ENCODE measurements at places on chromosomes 12 and 14.
A peak's percentile ranks its signal among the peaks of the same experiment; 100 is the strongest.

DNA sequence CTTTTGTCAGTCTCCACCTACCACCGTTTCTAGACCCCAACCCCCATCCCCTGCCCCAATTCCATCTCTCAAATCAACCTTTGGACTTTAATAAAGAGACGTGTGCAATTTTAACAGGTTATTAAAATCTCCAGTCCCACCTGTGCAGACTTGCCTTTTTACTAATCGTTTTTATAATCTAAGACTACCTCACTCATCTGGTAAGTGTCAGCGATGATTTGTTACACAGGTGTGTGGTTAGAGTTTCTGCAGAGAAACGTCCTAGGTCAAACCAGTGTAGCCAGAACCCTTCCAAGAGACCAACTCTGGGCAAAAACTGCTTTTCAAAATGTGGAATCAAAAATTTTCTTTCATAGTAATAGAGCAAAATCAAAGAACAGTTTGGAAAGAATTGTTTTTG, 60.4 kb upstream of the PELI2 start:
- no peak for DNase-seq

DNA sequence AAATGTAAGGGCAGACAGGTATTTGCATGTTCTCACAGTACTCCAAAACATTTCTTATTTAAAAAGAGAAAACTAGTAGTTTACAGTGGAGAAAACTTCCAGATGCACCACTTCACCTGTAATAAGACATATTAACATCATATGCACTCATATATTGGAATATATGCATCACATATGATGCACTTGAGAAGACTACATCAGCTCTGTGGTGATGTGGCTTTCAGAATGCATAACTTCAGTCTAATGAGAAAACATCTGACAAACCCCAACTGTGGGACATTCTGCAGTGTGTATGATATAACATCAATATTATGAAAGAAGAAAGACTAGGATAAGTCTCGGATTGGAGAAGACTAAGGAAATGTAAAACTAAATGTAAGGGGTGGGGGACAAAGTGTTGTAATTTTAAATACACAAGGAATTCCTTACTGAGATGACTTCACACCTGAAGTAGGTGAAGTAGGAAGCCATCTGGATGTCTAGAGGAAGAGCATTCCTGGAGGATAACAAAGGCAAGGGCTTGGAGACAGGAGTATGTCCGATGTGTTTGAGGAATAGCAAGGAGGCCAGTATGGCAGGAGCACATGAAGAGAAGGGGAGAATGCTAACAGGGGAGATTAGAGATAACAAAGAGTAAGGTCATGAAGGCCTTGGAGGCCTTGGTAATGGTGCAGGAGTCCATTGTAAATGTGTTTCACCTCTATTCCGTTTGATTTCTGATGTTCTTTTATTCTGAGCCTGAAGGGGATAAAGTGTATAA, 49.0 kb downstream of the CNOT2 start:
- no peak for DNase-seq

GRCh38 chr14:103524002-103524935, 1.6 kb upstream of the CKB start:
- no peak for DNase-seq

DNA sequence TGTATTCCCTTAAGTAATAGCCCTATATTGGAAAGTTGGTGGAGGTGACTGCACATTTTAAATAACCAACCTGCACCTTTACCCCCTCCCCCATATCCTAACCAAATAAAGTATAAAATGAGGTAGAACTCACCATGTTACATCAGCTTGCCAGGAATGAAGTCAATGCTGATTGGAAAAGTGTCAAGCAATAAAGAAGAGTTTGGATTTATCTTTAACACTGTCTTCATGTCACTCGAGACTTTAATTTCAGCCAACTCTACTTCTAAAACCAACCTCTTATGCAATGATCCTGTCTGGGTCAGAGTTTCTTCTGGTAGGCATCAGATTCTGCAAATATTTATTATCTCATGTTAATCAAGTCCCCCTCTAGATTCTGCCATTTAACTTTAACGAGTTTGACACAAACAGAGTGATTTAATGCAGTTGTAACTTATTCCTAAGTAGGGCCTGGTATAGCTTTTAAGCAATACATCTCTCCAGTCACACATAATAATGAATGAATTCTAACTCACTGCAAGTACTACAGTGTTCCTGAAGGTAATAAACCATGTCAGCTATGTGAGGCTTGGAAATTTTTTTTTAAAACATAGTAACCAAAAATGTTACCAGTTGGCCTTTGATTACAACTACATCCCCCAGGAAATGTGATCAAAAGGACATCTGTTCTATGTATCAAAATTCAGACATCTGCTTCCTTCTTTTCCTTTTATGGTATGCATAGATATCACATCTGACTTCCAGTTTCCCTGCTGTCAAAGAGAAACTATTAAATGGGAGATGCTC, 98.7 kb downstream of the ERGIC2 start:
- no peak for DNase-seq

- no peak for DNase-seq
These were observed 60.2 kb downstream of the PLXNC1 start for GRCh38 chr12:94208622-94208966.

DNA sequence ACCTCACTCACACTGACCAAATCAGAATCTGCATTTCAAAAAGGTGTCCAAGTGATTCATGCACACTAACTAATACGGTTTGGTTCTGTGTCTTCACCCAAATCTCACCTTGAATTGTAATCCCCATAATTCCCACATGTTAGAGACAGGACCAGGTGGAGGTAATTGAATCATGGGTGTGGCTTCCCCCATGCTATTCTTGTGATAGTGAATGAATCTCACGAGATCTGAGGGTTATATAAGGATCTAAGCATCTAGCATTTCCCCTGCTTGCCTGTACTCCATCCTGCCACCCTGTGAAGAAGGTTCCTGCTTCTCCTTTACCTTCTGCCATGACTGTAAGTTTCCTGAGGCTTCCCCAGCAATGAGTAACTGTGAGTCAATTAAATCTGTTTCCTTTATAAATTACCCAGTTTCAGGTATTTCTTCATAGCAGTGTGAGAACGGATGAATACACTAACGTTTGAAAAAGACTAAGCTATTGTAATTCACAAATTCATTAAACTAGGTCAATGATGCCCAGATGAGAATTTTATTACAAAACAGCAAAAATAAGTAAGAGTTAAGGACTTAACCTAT, 759.1 kb downstream of the GALC start:
- no peak for DNase-seq

DNA sequence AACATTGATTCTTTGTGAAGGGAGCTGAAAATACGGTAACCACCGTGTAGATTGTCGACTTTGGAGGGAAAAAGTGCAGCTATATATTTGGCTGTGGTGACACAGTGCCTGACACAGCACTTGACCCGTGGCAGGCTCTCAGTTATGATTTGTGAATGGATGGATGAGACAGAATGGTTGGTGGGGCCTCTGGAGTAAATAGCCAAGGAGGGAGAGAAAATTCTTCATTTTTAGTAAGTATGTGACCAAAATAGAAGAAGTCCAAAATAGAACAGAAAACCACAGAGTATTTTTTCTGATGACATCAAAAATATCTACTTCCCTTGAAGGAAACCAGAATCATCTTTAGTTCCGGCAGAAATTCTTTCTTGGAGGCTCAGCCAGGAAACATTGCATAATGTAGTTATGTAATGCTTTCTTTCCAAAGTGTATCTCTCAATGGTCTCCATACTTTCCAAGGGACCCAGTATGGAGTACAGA, 82.0 kb upstream of the WSCD2 start:
- no peak for DNase-seq

DNA sequence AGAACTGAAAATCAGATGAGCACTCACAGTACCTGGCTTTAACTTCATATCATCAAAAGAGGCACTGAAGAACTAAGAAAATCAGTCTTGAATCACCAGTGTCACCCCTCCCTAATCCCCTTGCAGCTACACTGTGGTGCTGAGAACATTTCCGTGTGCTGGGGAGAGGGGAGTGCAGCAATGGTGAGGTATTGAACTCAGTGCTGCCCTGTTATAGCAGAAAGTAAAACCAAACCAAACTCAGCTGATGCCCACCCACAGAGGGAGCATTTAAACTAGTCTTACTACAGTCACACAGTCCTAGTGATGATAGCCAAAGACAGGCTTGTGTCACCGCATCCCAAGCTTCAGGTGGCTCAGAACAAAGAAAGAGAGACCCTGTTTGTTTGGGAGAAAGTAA, 122.1 kb downstream of the CPNE8 start:
- no peak for DNase-seq

GRCh38 chr12:118126119-118126757, 9.7 kb upstream of the PEBP1 start:
- no peak for DNase-seq

GRCh38 chr12:98788396-98788795, 143.3 kb downstream of the APAF1 start:
- DNase-seq = no peak

- DNase-seq = no peak
These were observed 77.7 kb downstream of the PPP2R5C start for GRCh38 chr14:101839236-101839635.

DNA sequence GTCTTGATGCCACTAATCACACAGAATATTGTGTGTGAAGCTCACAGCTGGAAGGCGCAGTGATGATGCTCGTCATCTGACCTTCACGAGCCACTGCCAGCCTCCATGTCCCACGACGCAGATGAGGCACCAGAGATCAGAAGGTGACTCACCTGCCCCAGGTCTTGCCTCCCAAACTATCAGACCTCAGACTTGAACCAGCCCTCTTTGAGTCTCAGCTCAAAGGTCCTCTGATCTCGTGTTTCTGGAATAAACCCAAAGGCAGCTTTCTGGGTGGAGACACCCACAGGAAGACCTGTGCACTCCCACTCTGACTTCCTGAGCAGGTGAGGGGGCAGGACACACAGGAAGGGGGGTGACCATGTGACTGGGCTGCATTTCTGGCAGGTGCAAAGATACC, 19.6 kb upstream of the CHGA start:
- DNase-seq = no peak

- no peak for DNase-seq
These were observed 185.1 kb upstream of the DDHD1 start for GRCh38 chr14:53338192-53338591.

- no peak for DNase-seq
These were observed 52.0 kb downstream of the HELB start for GRCh38 chr12:66354291-66354690.

DNA sequence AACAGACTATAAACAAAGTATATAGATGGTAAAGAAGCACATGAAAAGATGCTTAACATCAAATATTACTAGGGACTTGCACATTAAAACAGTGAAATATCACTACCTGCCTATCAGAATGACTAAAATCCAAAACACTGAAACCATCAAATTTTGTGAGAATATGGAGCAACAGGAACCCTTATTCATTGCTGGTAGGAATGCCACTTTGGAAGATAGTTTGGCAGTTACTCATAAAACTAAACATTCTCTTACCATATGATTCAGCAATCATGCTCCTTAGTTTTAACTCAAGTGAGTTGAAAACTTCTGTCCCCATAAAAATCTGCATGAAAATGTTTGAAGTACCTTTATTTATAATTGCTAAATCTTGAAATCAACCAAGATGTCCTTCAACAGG, 297.6 kb downstream of the DAD1 start:
- no peak for DNase-seq

GRCh38 chr12:94676031-94676641, 25.8 kb upstream of the TMCC3 start:
- DNase-seq = peak; percentile 83

DNA sequence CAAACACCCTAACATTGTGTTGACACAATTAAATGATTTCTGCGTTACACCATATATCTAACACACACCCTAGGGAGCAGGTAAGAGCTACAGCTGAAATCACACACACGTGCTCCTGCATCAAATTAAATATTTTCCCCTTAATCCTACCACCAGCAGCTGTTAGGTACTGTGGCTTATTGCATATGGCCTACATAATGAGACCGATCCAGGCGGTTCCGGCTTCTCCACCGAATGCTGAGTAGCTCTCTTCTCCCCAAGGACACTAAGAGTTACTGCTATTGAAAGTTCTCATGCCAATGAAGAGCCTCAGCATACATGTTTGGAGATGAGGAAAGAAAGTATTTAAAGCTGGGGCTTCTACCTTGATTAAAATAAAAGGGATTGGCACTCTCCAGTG, 472.2 kb upstream of the STXBP6 start:
- no peak for DNase-seq

- DNase-seq = no peak
These were observed 137.9 kb upstream of the CPSF6 start for GRCh38 chr12:69101505-69101904.

- DNase-seq = no peak
These were observed 595 bp upstream of the METAP2 start for GRCh38 chr12:95473231-95473883.

DNA sequence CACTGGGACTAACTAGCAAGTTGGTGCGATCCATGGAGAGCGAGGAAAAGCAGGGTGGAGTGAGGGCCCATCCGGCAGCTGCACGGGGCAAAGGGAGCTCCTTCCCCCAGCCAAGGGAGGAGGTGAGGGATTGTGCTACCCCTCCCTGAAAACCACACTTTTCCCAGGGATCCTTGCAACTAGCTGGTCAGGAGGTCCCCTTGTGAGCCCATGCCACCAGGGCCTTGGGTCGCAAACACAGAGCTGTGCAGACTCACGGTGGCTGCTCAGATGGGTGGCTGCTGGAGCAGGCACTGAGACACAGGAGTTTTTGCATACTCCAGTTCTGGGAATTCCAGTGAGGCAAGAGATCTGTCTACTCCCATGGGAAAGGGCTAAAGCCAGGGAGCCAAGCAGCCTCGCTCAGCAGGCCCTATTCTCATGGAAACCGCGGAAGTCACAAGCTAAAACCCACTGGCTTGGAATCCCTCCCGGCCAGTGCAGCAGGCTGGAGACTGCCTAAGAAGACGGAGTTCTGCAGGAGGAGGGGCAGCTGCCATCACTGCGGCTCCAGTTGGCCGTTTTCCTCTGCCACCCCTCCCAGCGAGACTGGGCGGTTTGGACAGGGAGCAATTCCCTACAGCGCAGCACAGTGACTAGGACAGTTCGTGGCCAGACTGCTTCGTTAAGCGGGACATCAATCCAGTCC, 10.9 kb upstream of the ZNF705A start:
- DNase-seq = no peak

DNA sequence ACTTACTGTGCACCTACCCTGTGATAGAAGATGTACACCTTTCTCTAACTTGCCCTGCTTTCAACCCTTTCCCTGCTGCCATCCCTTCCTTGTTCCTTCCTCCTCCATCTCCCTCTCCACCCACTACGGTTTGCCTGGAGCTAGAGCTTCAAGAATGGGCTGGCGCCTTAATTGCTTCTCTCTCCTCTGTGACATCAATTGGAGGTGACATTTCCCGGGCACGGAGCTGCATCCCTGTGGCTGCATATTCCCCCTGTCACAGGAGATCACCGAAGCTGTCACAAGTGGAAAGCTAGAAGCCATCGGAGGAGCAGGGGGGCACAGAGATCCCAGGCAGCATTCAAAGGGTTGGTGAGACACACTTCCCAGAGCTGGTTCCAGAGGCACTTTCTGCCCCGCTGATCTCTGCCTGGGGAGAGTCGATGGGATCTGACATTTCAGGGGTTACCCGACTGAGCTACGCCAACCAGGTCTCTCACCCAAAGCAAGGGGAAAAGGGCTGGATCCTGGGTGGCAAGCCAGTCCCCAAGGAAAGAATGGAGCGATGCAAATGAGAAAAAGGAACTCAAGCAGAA, 604.9 kb downstream of the MED13L start:
- no peak for DNase-seq
